GM10248 (cell line): ENCODE measurements at places on chromosomes 5 and 9.

DNA sequence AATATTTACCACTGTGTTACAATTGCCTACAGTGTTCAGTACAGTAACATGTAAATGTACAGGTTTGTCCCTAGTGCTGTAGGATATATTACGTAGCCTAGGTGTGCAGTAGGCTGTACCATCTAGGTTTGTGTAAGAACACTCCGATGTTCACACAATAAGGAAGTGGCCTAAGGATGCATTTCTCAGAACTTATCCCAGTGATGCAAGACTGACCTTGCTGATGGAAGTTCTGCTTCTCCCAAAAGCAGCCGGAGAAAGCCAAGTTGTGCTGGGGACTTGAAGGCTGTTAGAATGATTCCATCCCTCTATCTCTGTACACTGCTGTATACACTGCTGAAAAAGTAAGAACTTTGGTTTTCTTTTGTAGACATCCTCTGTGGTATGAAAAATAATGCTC is 21.6 kb downstream of the NEUROG1 start:
- no peak for DNase-seq

DNA sequence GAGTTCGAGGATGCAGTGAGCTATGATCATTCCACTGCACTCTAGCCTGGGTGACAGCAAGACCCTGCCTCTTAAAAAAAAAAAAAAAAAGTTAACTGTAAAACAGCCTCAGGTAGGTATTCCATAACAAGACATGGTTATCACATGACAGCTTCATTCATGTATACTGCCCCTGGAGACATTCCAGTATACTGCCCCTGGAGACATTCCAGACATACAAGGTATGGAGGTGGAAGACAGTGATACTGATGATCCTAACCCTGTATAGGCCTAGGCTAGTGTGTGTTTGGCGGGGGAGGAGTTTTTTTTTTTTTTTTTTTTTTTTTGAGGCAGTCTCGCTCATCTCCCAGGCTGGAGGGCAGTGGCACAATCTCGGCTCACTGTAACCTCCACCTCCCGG is 105.5 kb downstream of the RICTOR start:
- DNase-seq, result no peak

DNA sequence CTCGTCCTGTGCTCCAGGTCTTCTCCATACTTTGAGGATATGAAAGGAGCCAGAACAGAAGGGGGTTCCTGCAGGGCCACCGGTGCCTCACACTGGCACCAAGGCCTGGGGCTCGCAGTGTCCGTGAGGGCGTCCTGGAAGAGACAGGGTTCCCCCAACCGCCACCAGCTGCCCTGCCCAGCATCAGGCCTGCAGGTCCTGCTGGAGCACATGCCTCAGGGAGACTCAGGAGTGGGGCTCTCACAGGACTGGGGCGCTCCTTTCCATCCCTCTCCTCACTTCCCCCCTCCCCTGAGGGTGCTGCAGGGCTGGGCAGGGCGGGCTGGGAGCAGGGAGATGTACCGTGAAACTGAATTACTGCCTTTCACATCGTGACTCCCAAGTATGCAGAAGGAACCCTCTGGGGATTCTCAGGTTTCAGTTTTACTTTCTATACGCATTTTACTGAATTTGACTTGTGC is 31.7 kb downstream of the CEP72 start:
- DNase-seq, result peak; percentile 64

GRCh38 chr9:91766315-91767069 is 183.5 kb downstream of the ROR2 start:
- no peak for DNase-seq

DNA sequence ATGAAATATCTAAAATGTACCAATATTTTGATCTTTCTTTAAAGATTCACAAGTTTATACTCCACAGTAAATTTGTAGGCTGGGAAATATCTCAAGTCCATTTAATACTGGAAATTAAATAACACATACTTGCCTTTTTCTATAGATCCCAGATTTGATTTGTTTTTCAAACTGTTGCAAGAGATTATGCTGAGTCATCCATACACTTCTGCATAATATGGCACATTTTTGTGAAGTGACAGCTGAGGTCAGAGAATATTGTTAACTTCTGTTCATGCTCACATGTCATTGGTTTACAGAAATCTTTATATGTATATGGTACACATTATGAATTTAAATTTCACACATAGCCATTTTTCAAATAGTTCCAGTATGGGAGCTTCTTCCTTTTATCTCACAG is 1066.3 kb upstream of the NUDT12 start:
- no peak for DNase-seq

DNA sequence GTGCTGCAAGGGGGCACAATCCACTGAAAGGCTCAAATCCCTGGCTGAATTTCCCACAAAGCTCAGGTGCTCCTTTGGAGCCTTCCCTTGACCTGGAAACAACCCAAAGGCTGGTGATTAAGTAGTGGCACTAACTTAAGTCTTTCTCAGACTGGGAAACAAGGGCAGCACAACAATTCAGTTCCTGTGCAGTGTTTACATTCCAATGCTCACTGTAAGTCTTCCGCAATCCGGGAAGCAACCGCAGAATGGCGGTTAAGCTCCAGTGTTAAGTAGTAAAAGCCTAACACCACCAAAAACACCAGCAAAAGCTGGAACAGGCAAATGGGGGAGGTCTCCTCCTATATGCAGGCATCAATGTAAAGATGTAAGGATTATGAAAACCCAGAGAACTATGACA is 117.2 kb downstream of the TRPM3 start:
- no peak for DNase-seq

DNA sequence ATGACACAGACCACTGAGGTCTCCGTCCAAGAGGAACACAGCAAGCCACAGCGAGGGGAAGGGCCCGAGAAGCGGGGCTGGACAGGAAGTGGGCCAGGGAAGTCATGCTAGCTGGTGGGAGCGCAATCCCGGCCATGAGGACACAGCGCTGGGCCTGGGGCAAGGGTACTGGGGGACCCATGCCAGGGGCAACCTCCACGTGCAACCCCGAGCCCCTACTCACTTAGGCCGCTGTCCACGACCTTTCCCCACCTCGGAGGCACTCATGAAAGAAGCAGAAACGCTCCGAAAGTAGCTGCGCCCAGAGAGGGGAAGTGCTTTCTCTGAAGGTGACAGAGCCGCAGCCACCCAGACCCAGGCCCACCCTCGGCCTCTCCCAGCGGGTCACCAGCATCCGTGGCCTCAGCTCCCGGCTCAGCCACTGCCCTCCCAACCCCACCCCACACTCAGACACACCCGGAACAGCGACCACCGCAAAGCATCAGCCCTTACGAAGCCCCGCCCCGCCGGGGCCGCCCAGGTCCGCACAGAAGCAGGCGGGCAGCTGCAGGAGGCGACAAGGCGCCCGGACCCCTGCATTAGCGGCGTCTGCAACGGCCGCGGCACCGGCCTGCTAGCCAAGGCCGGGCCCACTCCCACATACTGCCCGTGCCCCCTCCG is 782 bp downstream of the BICD2 start:
- peak; percentile 53 for DNase-seq

DNA sequence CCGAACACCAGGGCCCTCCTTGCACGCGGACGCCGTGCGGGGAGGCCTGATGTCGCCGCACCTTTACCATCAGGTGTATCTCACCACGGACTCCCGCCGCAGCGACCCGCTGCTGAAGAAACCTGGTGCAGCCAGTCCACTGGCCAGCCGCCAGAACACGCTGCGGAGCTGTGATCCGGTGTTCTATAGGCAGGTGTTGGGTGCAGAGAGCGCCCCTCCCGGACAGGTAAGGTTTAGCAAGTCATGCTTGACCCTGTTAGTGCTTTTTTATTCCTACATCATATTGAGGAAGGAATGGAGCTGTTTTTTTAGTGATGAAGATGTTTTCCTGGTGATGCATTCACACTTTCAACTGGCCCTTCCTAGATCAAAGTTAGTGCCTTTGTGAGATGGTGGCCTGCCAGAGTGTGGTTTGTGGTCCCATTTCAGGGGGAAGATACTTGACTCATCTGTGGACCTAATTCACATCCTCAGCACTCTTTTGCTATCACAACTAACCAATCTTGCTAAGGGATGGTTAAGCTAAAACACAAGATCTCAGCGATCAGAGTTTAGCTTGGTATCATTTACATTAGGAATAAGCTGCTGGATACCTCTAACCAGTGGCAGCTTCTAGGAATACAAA is 2.7 kb downstream of the PCDHGC3 start:
- no peak for DNase-seq

DNA sequence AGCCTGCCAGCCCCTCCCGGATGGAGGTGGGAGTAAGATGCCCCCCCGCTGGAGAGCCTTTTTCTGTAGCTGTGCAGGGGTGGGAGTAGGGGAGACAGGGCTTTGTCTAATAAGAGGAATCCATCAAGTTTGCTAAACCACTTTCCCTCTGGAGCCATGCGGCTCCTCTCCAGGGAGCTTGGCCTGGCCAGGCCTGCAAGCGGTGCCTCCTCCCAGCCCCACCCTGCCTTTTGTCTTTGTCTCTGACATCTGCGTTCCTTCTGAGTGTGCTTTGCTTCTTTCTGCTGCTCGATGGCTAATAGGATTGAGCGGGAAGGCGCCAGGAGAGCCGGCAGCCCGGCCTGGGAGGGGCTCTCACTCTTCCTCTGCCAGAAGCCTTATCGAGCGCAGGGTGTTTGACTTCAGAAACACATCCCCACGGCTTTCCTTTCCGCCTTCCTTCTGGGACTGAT is 26.7 kb upstream of the FCN1 start:
- no peak for DNase-seq

- DNase-seq, result no peak
Measured at GRCh38 chr5:138597661-138598400, 22.6 kb upstream of the HSPA9 start.

DNA sequence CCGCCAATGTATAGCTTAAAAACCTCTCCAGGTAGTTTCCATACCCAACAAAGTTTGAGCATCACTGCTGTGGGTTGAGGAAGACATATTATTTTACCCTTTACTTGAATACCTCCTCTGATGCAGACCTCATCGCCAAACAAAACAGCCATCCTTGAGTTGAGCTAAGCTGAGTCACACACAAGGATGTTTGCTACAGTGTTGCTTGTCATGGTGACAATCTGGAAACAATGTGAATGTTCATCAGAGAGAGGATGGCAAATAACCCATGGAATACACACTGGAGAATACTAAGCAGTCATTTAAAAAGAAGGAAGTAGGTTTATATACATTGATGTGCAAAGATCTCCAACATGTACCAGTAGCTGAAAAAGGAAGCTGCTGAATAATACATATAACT is 41.1 kb upstream of the TCF7 start:
- no peak for DNase-seq

DNA sequence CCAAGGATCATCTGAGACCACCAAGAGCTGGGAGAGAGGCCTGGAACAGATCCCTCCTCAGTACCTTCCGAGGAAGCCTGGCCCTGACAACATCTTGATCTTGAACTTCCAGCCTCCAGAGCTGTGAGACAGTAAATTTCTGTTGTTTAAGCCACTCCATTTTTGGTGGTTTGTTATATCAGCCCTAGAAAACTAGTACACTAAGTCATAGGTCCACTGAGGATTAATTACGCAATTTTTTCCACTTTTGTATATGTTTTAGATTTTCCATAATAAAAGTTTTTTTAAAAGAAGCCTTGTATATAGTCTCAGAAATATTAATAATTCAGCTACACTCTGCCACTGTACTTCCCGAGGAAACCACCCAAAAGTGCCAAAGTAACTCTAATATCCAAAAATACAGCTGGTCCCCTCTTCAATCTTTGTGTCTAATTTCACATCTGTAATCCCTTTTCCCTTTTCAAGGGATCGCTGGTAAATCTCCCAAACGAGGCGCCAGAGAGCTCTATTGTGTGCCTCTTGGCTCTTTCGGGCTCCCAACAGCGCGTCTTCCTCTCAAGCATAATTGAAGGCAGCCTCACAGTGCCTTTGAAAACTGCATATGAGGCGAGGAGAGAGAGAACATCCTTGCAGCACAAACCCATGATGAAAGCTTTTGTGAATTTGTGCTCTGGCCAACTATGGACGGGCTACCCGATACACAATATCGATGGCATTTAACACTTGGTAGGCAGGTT is 32.7 kb downstream of the PRUNE2 start:
- no peak for DNase-seq

DNA sequence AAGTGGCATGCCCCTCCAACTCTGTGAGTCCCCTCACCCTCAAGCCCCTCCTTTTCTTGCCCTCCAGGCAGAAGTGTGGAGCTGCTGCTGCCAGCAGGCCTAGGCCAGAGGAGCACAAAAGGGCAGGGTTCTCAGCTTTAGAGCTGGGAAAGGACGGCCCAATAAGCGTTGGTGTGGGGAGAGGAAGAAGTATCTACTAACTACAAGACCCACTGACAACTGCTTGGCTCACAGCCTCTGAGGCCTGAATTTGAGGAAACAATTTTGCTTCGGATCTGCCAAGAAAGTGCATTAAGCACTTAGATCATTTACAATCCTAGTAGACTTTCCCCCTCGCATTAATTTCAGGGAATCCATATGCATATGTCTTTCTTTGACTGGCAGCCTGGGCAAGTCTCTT is 179.4 kb downstream of the SNX18 start:
- no peak for DNase-seq

GRCh38 chr9:92599938-92600461 is 64.2 kb upstream of the ECM2 start:
- DNase-seq, result no peak

DNA sequence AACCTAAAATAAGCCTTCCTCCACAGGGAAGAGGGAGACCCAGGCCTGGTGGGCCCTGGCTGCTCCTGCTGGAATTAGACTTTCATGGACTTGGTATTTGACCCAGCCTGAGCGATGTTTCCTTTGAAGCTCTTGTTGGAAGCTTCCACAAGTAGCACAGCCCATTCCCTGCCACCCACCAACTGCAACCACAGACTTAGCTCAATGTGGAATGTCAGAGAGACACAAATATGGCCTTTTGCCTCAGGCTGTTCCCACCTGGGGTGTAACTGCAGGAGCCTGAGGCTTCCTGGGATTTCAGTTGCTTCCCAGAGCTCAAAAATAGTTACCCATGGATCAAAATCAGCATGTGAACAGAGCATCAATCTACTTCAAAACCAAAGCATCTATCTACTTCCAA is 70.3 kb upstream of the LHFPL2 start:
- no peak for DNase-seq
